ENCODE measurements at places on chromosomes 7 and 10.
A peak's percentile ranks its signal among the peaks of the same experiment; 100 is the strongest.

DNA sequence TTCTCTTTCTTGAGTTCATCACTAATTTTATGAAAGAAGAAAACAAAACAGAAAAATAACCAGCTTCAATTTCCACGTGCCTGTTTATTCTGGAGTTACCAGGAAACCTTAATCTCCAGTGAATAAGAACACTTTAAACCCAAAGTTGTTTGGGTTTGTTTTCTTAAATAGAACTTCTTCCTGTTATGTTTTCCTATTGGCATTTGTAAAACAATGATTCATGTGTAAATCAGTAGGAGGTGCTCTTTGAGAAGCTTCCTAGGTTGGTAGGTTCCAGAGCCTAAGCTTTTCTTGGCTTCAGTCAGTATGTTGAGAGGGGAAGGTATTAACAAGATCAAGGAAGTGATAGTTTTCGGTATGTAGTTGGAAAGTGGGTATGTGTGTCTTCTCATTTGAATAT lies 119.0 kb downstream of the BICC1 start:
- DNase-seq, result no peak

GRCh38 chr7:3501671-3502070 lies 200.6 kb downstream of the SDK1 start:
- no peak for DNase-seq

GRCh38 chr7:115356139-115356746 lies 434.3 kb downstream of the MDFIC start:
- peak; percentile 42 for DNase-seq

- DNase-seq, result no peak
Measured at GRCh38 chr10:97922022-97922758, 72.5 kb downstream of the GOLGA7B start.

- no peak for DNase-seq
Measured at GRCh38 chr7:80093349-80093748, 41.3 kb upstream of the GNAI1 start.

GRCh38 chr7:107262857-107263256 lies 94.1 kb downstream of the HBP1 start:
- no peak for DNase-seq

DNA sequence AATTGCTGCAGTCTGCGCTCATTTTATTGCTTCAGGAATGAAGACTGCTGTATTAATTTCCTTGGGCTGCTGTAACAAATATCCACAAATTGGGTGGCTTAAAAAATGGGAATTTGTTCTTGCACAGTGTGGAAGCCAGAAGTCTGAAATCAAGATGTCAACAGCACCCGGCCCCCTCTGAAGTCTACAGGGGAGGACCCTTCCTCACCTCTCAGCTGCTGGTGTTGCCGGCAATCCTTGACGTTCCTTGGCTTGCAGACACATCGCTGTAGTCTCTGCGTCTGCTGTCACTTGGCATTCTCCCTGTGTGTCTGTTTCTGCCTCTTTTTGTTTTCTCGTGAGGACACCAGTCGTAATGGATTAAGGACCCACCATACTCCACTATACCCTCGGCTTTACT lies 166.2 kb downstream of the PTPN20 start:
- no peak for DNase-seq

DNA sequence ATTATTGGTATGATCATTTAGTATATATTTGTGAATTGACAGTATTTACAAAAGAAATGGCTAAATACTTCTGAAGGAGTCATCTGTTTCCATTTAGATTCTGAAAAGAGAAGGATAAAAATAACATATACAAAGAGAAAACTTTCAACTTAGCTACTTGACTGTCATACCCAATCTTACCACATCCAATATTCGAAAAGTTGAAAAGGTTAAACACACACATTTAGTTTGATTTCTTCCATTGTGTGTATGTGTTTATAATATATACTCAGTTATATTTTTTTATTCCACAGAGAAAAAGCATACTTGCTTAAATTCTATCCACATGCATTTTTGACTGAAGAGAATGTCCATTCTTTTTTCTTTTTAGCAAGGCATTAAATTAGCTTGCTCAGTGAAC lies 470.7 kb downstream of the TFEC start:
- DNase-seq, result no peak

- DNase-seq, result no peak
Measured at GRCh38 chr10:129028451-129028850, 438.6 kb upstream of the MGMT start.

DNA sequence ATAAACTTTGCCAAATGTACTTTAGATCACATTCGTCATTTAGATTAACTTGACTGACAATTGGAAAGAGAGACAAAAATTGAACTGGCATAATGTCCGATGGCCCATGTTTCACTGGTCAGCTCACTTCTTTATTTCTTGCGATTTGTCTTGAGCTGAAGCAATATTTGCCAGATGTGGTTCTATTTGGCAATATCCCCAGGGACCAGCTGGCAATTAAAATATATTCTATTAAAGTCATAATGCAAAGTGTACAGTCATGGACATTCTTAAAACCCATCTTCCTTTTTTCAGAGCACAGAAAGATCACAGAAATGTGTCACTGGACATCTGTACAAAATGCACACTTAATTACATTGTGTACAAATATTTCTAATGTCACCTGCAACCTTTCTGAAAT lies 26.3 kb downstream of the NEBL start:
- DNase-seq, result no peak

GRCh38 chr10:120741396-120741795 lies 109.8 kb upstream of the WDR11 start:
- no peak for DNase-seq

DNA sequence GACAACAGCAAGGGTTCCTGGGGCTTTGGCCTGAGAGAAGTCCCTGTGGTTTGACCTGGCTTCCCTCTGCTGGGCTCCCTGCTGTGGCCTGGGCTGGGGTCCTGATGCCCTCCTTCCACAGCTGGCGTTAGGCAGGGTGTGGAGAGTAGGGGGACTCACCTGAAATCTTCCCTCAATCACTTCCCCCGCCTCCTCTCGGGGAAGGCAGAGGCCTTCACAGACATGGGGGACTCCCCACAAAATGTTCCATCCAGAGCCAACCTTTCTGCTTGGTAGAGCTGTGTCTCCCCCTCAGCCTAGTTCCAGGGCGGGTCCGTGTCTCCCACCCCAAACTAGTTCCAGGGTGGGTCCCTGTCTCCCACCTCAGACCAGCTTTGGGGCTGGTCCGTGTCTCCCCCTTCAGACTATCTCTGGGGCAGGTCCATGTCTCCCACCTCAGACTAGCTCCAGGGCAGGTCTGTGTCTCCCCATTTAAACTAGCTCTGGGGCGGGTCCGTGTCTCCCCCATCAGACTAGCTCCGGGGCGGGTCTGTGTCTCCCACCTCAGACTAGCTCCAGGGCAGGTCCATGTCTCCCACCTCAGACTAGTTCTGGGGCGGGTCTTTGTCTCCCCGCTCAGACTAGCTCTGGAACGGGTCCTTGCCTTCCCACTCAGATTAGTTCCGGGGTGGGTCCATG lies 2.2 kb downstream of the PVRIG start:
- no peak for DNase-seq

GRCh38 chr10:101768791-101769170 lies 7.1 kb downstream of the FGF8 start:
- DNase-seq, result no peak

GRCh38 chr7:72326365-72326764 lies 85.8 kb downstream of the CALN1 start:
- DNase-seq, result no peak

DNA sequence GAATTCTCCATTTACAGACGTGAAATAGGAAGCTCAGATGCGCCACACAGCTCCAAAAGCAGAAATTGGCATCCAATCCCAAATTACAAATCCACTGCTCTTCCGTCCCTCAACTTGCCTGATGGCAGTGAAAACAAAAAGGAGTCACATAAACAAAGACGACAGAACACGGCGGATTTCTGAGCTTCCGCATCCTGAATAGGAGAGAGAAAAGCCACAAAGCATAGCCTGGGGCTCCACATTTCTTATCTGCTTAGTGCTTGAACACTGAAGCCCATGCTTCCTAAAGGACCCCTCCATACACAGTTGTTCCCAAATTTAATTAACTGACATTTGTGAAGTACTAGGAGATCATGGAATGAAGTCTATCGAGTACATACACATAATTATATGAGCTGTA lies 32.6 kb downstream of the BEND7 start:
- DNase-seq, result no peak

DNA sequence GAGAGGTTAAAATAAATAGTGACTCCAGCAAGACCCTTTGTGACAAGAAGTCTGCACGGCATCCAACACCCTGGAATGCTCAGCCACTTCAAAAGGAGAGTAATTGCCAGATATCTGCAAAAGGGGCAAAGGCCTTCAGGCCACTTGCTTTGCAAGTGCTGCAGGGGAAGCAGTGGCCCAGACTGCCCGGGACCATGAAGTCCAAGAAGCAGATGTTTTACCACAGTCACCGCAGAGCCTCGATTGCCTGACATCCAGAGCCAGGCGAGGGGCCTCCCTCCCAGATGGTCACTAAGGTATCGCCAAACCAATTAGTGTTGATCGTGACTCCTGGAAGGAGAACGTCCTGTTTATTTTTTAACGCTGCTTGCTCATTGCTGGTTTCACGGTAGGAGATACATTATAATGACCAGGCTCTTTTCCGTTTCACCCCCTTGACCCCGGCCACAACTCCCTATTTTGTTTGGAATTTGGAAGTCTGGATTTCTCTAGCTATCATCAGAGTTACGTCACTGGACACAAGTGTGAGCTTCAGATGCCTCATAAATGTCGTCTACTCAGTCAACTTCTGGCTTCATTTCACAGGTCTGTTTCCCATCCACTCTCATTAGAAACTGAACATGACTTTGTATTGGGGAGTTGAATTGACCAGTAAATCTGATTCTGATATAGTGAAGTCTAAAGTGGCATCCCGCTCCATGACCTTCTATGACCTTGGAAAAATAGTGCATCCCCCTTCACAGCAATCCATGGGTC lies 276.2 kb downstream of the WDR11 start:
- no peak for DNase-seq

- no peak for DNase-seq
Measured at GRCh38 chr7:155166673-155167370, 96.7 kb downstream of the HTR5A start.

GRCh38 chr10:48495282-48496045 lies 109.4 kb downstream of the ARHGAP22 start:
- DNase-seq, result no peak

DNA sequence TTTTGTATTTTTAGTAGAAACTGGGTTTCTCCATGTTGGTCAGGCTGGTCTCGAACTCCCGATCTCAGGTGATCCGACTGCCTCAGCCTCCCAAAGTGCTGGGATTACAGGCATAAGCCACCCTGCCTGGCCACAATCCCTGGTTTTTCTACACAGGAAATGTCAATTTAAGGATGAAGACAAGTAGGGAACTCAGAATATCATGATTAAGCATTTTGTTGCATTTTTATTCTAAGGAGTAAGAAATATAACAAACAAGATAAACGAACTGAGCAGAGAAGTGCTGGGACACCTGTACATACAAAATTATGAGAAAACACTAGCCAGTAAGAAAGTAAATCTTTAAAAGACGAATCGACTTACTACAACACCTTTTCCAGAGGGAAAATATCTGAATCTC lies 69.3 kb downstream of the CUBN start:
- no peak for DNase-seq

- no peak for DNase-seq
Measured at GRCh38 chr10:85413570-85413969, 953.0 kb downstream of the GRID1 start.

DNA sequence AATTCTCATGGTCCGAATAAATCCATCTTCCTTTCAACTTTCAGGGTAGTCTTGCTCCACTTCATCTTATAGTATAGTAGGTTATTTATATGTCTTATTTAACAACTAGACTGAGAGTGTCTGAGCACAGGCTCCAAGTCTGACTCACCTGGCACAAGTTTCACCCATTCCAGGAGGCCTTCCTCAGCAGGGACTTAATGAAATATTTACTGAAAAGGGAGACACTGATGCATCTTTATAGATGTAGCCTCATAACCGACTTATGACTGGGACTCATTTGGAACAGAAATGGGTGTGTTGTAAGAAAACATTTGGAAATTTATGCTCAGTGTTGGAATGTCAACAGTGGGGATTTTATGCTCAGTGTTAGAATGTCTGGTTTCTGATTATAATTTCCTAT lies 59.9 kb downstream of the CH25H start:
- DNase-seq, result no peak
